CD8-positive, alpha-beta memory T cell (primary cell): ENCODE measurements at places on chromosomes 6 and 20.

DNA sequence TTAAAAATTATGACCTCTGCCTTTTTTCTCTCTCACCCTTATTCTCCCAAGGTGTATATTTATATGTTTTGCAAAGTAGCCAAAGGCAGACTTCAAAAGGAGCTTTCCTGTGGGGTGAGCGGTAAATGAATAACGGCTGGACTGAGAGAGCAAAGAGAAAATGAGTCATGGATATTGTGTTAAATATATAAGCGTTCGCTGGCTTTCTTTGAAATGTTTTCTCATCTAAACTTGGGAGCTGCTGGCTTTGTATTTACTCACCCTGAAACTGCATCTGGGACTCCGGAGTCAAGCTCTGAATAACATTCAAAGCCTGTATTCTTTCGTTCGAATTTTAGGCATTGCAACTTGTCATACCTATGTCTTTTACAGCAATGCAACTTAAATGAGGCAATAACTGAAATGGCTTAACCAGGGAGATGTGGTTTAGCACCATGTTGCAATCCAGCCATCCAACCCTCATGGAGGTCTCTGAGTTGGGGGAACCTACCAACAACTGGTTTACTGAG lies 32.0 kb downstream of the ATXN1 start:
- DNase-seq, result no peak

DNA sequence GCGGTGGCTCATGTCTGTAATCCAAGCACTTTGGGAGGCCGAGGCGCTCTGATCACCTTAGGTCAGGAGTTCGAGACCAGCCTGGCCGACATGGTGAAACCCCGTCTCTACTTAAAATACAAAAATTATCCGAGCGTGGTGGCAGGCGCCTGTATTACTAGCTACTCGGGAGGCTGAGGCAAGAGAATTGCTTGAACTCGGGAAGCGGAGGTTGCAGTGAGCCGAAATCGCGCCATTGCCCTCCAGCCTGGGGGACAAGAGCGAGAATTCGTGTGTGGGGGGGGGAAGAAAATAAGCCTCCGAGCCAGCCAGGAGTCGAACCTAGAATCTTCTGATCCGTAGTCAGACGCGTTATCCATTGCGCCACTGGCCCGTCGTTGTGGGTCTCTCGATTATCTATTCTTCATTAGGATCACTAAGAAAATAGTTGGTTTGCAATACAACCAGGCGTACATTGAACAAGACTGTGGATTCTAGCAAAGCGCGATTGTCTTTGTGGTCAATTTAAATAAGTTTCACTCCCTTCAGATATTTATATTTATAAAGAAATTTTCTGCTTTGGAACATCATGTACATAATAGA lies 33.9 kb upstream of the PRSS16 start:
- DNase-seq, result no peak

DNA sequence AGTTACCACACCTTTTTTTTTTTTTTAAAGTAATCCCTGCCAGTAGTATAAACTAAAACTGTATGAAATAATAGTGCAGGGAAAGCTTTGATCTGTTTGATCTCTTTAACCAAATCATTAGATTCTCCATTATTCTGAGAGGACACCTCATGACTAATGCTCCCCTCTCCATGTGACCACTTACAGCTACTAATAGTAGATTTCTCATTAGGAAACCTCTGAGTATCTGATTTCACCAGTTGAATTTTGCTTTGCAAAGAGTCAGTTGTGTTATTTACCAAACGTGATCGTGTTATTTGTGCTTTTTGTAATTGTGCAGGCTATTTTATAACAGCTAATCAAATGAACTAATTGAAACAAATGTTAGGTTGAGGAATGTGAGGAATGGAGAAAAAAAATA lies 12.5 kb downstream of the CASP8AP2 start:
- DNase-seq, result no peak

DNA sequence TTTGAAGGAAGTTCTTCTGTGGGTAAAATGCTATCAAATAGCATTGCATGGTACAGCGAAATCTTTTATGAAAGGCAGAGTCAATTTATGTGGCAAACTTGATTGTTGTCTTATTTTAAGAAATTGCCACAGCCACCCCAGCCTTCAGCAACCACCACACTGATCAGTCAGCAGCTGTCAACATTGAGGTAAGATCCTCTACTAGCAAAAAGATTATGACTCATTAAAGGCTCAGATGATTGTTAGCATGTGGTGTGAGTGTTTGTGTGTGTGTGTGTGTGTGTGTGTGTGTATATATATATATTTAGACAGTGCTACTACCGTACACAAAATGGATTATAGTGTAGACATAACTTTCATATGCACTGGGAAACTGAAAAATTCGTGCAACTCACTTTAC lies 27.8 kb downstream of the LRRN4 start:
- no peak for DNase-seq

DNA sequence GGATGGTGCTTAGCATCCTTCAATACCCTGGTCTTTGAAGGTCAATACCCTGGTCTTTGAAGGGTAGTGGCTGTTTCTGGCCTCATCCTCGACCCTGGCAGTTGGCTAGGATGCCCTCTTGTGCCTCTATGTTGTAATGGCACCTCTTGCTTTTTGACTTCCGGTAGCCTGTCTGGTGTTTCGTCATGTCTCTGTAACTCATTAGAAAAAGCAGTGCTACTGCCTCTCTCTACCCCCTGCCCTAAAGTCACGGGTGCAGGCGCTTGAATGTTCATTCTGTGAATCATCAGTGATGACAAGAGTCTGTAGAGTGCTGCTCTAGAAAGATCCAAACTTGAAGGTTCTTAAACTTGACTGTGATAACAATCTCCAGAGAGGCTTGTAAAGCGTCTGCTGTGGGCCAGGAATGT lies 28.3 kb downstream of the RSPO4 start:
- no peak for DNase-seq

- no peak for DNase-seq
These were observed 75.2 kb downstream of the DST start for GRCh38 chr6:56567501-56567900.

- DNase-seq, result peak; percentile 63
These were observed 207.1 kb downstream of the PREX1 start for GRCh38 chr20:48620507-48621375.

GRCh38 chr20:8389381-8390036 lies 257.4 kb downstream of the PLCB1 start:
- no peak for DNase-seq

GRCh38 chr6:78025502-78025901 lies 372.7 kb downstream of the MEI4 start:
- no peak for DNase-seq

DNA sequence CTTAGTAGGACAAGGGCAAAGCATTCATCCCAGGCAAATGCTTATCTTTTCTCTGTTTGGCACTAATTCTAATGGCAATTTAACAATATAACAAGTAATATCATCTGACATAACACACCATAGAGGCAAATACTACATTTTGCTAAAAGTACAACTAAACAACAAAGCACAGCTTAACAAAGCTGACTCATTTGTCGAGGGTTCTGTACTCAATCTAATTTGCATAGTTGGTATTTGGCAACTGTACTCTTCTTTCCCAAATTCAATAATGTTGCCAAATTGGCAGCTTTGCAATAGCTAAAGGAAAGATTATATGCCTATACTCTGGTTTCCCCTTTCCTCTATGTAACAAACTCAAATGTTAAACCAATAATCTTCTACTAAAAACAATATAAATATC lies 461.0 kb downstream of the PKHD1 start:
- no peak for DNase-seq

DNA sequence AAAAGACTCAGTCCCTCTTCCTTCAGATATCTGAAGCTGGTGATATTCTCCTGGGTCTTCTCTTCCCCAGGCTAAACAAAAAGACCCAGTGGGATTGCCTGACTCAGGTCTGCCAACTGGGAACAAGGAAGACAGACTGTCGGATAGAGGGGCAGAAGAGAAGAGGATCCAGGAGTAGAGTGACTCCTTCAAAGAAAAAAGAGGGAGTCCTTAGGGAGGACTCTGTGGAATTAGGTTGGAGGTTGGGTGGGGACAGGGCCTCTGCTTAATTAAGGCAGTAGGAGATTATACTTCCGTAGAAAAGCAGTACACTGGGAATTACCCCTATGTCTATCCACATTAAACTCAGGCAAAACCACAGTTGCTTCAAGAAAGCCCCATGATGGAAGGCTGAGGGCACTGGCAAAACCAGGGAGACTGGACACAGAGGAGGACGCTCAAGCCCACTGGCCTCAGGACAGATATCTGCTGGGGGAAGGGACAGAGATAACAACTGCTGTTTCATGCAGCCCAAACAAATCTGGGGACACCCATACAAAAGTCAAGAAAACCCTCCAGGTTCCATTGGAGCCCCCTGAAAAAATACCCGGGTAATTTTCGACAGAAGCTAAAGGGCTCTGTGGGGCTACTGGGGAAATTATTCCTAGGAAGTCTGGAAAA lies 5.7 kb downstream of the BCL2L1 start:
- DNase-seq, result no peak

DNA sequence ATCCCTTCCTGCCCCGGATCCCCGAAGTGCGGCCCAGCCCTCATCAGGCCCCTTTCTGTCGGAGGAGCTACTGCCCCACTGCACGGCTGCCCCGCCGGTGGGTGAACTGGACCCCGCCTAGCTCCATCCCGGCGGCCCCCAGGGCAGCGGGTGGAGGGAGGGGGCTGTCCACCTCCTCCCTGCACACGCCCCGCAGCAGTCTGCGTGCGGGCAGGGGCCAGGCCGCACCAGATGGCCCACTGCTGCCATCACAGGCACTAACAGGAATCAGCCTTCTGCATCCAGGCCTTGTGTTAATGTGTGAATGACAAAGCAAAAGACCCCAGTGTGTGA lies 54.9 kb upstream of the UNC93A start:
- no peak for DNase-seq

- DNase-seq, result no peak
These were observed 1.6 kb upstream of the TCF21 start for GRCh38 chr6:133887156-133887879.

DNA sequence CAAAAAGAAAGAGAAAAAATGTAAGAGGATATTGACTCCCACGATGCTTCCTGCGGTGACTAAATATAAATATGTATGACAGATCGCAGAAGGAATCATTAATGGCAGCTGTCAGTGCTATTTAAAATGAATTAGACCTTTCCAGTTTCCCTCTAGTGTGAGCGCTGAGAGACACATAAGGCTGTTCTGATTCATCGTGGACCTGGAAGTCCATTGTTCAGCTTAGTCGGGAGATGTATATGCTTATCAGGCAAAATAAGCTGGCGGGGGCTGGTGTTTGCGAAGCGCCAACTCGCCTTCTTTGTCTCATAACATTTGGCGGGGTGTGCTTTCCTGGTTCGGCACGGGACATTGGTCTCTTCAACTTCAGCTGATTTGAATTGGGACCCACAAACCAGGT lies 95.4 kb downstream of the CDH4 start:
- no peak for DNase-seq

- DNase-seq, result peak; percentile 90
These were observed at the start of gene TAPBP for GRCh38 chr6:33313709-33314514. Gene TAPBP (minus strand): TSS chr6:33314078. CDS start chr6:33314041, 37 bp downstream.

- no peak for DNase-seq
These were observed 8.5 kb upstream of the RSPO4 start for GRCh38 chr20:1010659-1011058.

- DNase-seq, result no peak
These were observed 851.2 kb downstream of the PHF3 start for GRCh38 chr6:64486578-64487351.

- DNase-seq, result no peak
These were observed 21.3 kb downstream of the AARS2 start for GRCh38 chr6:44291841-44292240.

GRCh38 chr6:20837189-20837588 lies 302.9 kb downstream of the CDKAL1 start:
- DNase-seq, result peak; percentile 55

DNA sequence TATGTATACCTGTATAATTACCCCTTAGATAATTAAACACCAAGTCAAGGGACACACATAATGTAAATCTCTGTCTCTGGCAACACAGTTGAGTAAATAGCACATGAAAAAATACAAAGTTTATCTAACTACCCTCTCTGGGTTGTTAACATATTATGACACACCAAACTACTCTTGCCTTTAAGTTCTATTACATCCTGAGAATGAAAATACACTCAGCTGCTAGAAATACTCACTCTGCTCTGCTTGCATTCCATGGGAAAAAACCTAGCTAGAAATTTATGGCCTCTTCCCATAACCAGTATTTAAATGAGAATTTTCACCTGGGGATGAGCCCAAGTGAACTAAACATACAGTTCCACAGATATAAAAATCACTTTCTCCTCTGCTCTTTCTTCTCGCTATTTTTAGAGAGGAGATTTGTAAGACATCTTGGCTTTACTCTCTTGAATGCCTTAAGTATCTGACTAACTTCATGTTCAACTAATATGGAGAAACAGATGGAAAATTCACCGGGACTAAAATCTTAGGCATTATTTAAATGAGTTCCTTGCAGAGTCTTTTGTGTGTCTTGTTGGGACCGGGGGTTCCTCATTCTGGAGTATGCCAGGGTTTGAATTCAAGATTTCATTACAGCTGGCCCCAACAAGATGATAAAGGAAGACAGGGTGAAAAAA lies 140.9 kb downstream of the GJA10 start:
- DNase-seq, result no peak

GRCh38 chr6:7587631-7588100 lies 2.3 kb upstream of the SNRNP48 start:
- no peak for DNase-seq

- DNase-seq, result peak; percentile 42
These were observed 5.0 kb downstream of the TMEM239 start for GRCh38 chr20:2820896-2821869.

- DNase-seq, result no peak
These were observed 113.2 kb upstream of the TENT5A start for GRCh38 chr6:81865712-81866111.

DNA sequence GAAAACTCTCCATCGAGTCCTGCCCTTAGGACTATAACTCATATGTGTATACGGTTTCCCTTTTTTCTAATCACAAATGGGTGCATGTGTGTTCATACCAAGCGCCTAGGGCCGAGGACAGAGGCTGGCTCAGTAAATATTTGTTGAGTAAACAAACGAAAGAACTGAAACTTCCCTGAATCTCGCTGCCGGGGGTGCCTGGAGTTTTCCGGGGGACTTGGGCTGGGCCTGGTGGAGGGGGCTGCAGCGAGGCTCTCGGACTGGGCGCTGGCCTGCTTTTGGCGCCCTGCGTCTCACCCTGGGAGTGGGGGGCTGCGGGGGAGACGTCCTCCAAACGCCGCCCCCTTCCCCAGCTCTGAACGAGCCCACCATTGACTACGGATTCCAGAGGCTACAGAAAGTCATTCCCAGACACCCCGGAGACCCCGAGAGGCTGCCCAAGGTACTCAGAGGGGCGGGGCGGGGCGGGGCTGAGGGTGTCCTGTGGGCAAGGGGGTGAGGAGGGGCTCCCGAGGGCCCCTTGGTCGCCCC lies 49.0 kb downstream of the CPXM1 start:
- DNase-seq, result no peak

- no peak for DNase-seq
These were observed 37.5 kb downstream of the MAK start for GRCh38 chr6:10800810-10801209.

GRCh38 chr20:10560686-10561085 lies 113.1 kb downstream of the JAG1 start:
- no peak for DNase-seq

DNA sequence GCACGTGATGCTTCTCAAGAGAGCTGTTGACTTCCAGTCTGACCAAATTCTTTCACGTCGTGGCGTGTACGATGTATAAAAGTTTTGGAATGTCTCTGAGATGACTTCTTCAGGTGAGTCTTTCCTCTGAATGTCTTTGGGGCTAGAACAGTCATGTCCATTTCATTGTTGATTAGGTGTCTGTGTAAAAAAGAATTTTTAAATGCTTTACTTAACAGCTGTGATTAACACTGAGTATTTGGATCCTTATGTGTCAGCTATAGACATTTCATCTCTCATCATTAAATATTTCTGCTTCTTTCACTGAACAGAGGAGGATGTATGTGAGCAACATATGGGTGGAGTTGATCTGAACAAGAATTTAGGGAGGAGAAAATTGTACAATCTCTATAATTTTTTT lies 29.3 kb upstream of the KIF13A start:
- DNase-seq, result no peak
